Right lobe of liver (tissue), 6 donors: ENCODE measurements at places on chromosomes 16 and 17.

- H3K27ac ChIP-seq = no peak overlapping the region
- no peaks in the 10 kb centered on the region for H3K36me3 ChIP-seq
- no peaks in the 10 kb centered on the region for H3K27me3 ChIP-seq
- no peak overlapping the region for H3K4me3 ChIP-seq
- H3K4me1 ChIP-seq = no peaks in the 10 kb centered on the region
Measured at GRCh38 chr16:88406096-88407041, 23.6 kb downstream of the ZNF469 start.

DNA sequence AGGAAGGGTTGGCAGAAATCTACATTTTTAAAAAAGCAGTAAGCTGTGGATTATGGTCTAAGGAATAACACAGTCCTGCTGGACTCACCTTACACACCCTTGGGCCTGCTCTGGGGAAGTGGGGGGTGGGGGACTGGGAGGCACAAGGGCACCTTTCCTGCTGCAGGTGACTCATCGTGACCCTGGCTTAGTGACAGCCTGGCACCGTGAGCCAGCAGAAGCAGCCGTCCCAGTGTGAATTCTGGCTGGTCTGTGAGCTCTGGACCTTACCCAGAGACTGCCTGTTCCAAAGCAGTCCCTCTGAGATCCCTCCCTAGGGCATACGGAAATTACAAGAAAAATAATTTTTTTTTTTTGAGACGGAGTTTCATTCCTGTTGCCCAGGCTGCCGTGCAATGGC, 4.2 kb upstream of the CRK start:
- H3K4me3 ChIP-seq = no peak overlapping the region
- no peaks in the 10 kb centered on the region for H3K36me3 ChIP-seq
- DNase-seq = peak; percentile 90
- H3K27ac ChIP-seq = peak overlapping the region; percentile 87

DNA sequence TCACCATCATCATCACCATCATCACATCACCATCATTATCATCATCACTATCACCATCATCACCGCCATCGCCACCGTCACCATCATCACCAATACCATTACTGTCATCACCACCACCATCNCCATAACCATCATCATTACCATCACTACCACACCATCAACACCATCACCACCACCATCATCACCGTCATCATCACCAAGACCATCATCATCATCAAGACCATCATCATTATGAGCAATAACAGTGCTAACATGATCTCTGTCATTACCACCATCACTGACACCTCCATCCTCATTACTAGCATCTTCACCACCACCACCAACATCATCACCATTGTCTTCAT, 16.1 kb upstream of the ZNF469 start:
- no peak overlapping the region for H3K4me3 ChIP-seq
- no peaks in the 10 kb centered on the region for H3K4me1 ChIP-seq
- H3K36me3 ChIP-seq = no peaks in the 10 kb centered on the region
- no peak overlapping the region for H3K27ac ChIP-seq
- DNase-seq = no peak
- H3K27me3 ChIP-seq = no peaks in the 10 kb centered on the region

- peaks cover 34% of the 10 kb centered on the region for H3K4me1 ChIP-seq
- H3K36me3 ChIP-seq = no peaks in the 10 kb centered on the region
- H3K27ac ChIP-seq = peak overlapping the region; percentile 87
- H3K27me3 ChIP-seq = no peaks in the 10 kb centered on the region
- peak; percentile 86 for DNase-seq
Measured at GRCh38 chr16:88504489-88505404, 51.7 kb downstream of the ZFPM1 start.

- no peaks in the 10 kb centered on the region for H3K27me3 ChIP-seq
- H3K4me3 ChIP-seq = no peak overlapping the region
- no peaks in the 10 kb centered on the region for H3K4me1 ChIP-seq
Measured at GRCh38 chr17:73132085-73132492, 32.7 kb upstream of the SSTR2 start.
